ENCODE measurements at places on chromosomes 1 and 21. TPM values are rescaled to one million over a fixed set of nuclear protein-coding genes. Genes with fewer than 3 reads are reported as not detected.
A peak's percentile ranks its signal among the peaks of the same experiment; 100 is the strongest.

GRCh38 chr21:44939532-44940115 lies at the start of gene SLX9:
Gene SLX9 (plus strand): TSS chr21:44940029. CDS start chr21:44940058, 29 bp downstream.
- no peaks in the 10 kb centered on the region for H3K4me1 ChIP-seq
- no peak for DNase-seq
- H3K27ac ChIP-seq, result peak within 1 kb of the TSS; percentile 72
- H3K4me3 ChIP-seq, result peak within 1 kb of the TSS; percentile 86
- H3K36me3 ChIP-seq, result no peaks in the 10 kb centered on the region

- no peaks in the 10 kb centered on the region for H3K36me3 ChIP-seq
- no peak for DNase-seq
- no peak overlapping the region for H3K4me3 ChIP-seq
- H3K4me1 ChIP-seq, result no peaks in the 10 kb centered on the region
These were observed 5.5 kb downstream of the PKP1 start for GRCh38 chr1:201288765-201289164.

DNA sequence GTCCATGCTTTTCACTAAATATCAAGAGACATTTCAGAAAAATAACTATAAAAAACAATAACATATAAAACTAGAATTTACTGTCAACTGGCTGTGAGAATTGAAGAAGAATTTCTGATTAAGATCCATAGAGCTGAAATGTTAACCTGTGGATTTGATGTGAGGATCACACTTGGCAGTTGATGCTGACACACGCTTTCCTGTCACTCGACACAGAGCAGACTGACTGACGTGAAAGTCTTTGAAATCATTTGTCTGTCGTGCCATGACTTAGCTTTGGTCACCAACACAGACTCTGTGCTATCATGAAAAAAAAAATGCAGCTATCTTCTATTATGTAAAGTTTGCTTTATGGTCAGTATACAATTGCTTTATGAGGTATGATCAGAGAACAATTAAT lies 706.0 kb upstream of the ZP4 start:
- no peaks in the 10 kb centered on the region for H3K36me3 ChIP-seq
- H3K4me1 ChIP-seq, result no peaks in the 10 kb centered on the region
- H3K27ac ChIP-seq, result no peak overlapping the region
- no peaks in the 10 kb centered on the region for H3K27me3 ChIP-seq

DNA sequence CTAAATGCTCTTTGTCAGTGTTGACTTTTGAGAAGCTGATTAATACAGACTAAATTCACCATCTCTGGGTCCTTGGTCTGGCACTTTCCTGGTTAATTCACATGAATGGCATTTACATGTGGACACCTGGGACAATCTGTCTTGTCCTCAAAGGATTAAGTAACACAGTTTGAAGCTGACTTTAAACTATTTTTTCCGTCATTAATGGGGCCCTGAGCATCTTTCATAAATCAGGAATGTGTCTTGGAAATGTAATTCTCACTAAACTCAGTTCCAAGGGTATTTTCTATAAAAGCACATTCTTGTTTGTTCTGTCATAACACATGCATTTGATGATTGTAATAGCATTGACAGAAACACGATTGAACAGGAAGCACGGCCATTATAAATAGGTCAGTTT lies 26.7 kb upstream of the NBL1 start:
- H3K4me1 ChIP-seq, result peaks cover 18% of the 10 kb centered on the region
- H3K27me3 ChIP-seq, result no peaks in the 10 kb centered on the region
- H3K36me3 ChIP-seq, result no peaks in the 10 kb centered on the region
- no peak overlapping the region for H3K4me3 ChIP-seq

GRCh38 chr1:6985549-6986276 lies 200.5 kb downstream of the CAMTA1 start:
- no peak overlapping the region for H3K27ac ChIP-seq
- H3K27me3 ChIP-seq, result no peaks in the 10 kb centered on the region
- H3K36me3 ChIP-seq, result no peaks in the 10 kb centered on the region

DNA sequence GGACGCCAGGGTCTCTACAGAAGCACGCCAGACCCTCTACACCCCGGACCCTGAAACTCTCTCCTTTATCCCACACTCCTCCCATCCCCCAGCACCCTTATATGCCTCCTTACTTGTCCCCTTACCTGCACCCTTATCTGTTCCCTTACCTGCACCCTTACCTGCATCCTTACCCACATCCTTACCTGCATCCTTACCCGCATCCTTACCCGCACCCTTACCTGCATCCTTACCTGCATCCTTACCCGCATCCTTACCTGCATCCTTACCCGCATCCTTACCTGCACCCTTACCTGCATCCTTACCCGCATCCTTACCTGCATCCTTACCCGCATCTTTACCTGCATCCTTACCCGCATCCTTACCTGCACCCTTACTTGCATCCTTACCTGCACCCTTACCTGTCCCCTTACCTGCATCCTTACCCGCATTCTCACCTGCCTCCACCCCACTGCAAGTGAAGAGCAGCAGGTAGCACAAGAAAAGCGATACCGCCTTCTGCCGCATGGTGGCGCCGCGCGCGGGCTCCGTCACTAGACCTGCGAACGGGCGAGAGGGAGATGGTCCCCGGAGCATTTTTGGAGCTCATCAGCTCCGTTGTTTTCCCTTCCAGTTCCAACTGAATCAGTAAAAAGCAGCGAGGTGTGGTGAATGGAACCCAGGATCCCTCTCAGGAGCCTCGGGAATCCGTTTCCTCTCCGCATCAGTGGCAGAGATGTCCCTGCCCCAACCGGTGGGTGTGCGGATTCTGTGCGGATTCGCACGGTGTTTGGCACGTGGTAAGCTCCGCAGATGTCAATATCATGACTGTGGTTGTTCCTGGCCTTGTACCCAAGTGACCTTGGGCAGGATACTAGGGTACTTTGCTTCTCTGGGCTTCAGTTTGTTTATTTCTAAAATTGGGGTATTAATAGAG lies 2.9 kb downstream of the IFI6 start:
- peak overlapping the region; percentile 50 for H3K4me3 ChIP-seq
- DNase-seq, result peak; percentile 58

GRCh38 chr1:19028110-19028509 lies 71.6 kb upstream of the IFFO2 start:
- no peaks in the 10 kb centered on the region for H3K36me3 ChIP-seq
- H3K4me3 ChIP-seq, result no peak overlapping the region
- DNase-seq, result no peak
- H3K27me3 ChIP-seq, result no peaks in the 10 kb centered on the region
- no peak overlapping the region for H3K27ac ChIP-seq

DNA sequence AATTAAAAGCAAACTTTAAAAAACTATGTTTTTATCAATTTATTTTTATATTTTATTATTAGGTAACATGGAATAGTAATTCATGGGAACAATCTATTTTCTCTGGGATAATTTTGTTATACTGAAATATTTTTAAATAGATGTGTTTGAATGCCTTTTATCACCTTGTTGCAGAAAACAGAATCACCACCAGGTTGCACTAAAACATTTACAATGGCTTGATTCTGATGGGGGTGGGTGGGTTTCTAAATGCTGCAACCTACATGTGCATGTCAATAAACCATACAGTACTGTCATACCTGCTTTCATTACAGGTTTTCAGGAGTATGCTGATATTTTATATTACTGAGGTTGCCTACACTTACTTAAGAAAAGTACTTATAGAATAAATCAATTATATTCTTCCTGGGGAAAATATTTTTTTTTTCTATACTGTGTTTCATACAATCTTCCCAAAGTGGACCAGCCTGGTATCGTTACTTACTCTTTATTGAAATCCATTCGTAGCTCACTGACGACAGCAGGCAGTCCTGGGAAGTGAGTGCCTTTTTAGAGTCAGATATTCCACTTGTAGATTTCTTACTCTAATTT lies 132.8 kb downstream of the PTPRC start:
- H3K36me3 ChIP-seq, result no peaks in the 10 kb centered on the region
- H3K27me3 ChIP-seq, result no peaks in the 10 kb centered on the region
- H3K4me3 ChIP-seq, result no peak overlapping the region
- DNase-seq, result no peak
- no peak overlapping the region for H3K27ac ChIP-seq

DNA sequence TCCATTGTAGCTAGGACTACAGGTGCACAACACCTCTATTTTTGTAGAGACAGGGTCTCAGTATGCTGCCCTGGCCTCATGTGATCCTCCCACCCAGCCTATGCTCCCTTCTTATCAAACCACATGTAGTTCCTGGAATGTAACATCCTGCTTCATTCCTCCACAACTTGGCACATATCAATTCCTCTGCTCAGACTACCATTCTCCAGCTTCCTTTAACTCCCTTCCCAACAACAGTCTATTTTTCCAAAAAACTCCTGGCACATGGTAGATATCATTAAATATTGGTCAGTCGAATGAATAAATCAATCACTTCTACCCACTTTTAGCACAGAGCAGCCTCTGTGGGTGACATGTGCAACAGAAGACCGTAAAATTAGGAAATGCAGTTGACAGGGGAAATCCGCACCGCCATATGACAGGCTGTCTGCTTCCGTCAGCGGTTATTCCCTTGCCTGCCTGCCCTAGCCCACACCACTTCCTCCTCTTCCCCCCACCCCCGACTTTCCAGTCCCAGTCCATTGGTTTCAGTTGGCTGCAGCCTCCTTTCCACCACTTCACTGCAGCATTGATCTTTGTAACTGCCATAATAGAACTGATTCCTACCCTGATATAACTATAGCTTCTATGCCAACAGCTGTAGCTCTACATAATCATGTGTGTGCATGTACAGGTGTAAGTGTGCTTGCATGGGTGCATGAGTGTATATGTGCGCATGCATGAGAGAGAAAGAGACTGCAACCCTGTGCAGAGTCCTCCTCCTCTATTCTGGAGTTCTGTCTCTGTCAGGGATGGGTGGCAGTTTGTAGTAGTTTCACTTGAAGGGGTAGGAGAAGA lies 6.8 kb upstream of the AKR1A1 start:
- H3K27ac ChIP-seq, result no peak overlapping the region
- H3K4me1 ChIP-seq, result peaks cover 7% of the 10 kb centered on the region
- no peak overlapping the region for H3K4me3 ChIP-seq
- DNase-seq, result no peak
- no peaks in the 10 kb centered on the region for H3K27me3 ChIP-seq

GRCh38 chr1:153929981-153930948 lies 7.5 kb upstream of the GATAD2B start:
- peak overlapping the region; percentile 53 for H3K27ac ChIP-seq
- peaks cover 2% of the 10 kb centered on the region for H3K36me3 ChIP-seq
- no peak for DNase-seq
- no peaks in the 10 kb centered on the region for H3K27me3 ChIP-seq
- no peak overlapping the region for H3K4me3 ChIP-seq

GRCh38 chr1:59761443-59761842 lies 53.3 kb upstream of the HOOK1 start:
- H3K27me3 ChIP-seq, result no peaks in the 10 kb centered on the region
- H3K4me3 ChIP-seq, result no peak overlapping the region
- no peaks in the 10 kb centered on the region for H3K4me1 ChIP-seq
- DNase-seq, result no peak
- H3K36me3 ChIP-seq, result no peaks in the 10 kb centered on the region
- H3K27ac ChIP-seq, result no peak overlapping the region

DNA sequence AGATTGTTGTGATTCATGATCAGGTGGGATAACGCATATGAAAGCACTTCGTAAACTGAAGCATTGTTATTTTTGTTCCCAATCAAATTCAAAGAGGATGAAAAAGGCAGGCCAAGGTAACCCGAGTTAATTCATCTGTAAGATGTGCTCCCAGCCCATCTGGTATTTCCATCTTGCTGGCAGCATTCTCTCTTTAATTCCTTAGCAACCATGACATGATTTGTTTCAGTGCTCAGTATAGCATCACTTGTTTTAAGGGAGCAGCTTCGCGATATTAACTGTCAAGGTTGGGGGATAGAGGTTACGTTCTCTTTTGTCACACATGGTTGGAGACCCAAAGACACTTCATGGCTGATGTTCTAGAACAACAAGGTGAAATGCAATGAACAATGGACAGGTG lies 6.4 kb downstream of the TSPAN2 start:
- H3K36me3 ChIP-seq, result no peaks in the 10 kb centered on the region
- H3K27ac ChIP-seq, result no peak overlapping the region
- DNase-seq, result no peak
- H3K4me1 ChIP-seq, result no peaks in the 10 kb centered on the region
- no peaks in the 10 kb centered on the region for H3K27me3 ChIP-seq

LRRC39 gene
- 0.44 TPM for total RNA-seq

DNA sequence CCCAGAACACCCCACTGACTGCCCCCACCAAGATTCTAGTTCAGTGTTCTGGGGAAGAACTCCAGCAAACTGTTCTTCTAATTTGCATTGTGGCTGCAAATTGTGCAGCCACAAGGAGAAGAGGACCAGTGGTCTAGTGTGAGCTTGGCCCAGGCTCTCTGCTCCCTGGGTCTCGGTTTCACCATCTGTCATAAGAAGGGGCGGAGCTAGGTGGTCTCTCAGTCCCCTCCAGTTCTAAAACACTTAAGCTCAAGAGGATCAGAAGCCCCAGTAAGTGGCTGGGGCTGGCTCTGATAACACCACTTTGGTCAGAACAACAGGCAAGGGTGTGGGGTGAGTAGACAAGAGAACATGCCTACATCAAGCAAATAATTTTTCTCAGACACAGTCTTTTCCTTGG lies 99.9 kb downstream of the BEND5 start:
- no peak overlapping the region for H3K27ac ChIP-seq

CD48 gene
- 2.4 TPM for total RNA-seq

GRCh38 chr1:77857552-77857951 lies 30.9 kb upstream of the NEXN start:
- H3K4me3 ChIP-seq, result no peak overlapping the region
- H3K27ac ChIP-seq, result no peak overlapping the region
- no peak for DNase-seq

DDAH1 gene
- total RNA-seq, result 17.7 TPM

- H3K27ac ChIP-seq, result no peak overlapping the region
- no peaks in the 10 kb centered on the region for H3K4me1 ChIP-seq
- no peak overlapping the region for H3K4me3 ChIP-seq
- no peaks in the 10 kb centered on the region for H3K27me3 ChIP-seq
- no peak for DNase-seq
- H3K36me3 ChIP-seq, result no peaks in the 10 kb centered on the region
These were observed 16.5 kb downstream of the TRIT1 start for GRCh38 chr1:39866767-39867166.

ELAVL4 gene
- total RNA-seq, result not detected

DNA sequence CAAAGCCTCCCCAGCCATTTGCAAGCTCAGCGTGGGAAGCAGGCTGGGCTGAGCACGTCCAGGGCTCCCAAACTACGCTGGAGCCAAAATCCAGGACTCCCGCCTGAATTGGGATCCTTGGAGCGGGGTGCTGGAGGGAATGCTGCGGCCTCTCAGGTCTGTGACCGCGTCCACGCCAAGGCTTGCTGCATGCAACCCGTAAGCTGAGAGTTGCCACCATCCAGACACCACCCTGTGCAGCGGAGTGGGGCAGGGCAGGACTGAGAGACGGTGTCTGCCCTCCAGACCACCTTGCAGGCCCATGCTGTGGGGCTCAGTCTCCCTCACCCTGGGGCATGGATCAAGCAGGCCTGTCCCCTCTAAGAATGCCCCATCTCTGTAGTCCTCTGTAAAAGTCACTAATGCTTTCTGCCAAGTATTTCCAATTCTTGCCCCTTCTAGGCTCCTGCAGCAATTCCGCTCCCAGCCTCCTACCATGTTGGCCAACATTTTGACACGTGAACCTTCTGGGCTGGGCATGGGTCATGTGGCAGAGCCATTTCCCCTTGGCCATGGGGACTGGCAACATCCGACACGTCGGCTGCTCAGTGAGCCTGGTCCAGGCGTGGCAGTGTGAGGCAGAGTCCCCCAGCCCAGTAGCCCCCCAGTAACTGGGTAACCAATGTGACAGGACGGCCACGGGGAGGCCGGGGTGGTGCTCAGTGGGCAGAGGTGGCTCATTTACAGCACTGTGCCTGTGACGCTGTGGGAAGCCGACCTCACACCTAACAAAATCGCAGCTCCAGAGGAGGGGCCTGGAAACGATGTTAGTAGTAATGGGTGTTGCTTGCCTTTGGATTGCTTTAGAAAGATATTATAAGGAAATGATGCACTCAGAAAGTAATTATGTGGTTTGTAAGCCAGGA lies 57.9 kb upstream of the PDE9A start:
- no peaks in the 10 kb centered on the region for H3K36me3 ChIP-seq
- H3K4me1 ChIP-seq, result peaks cover 12% of the 10 kb centered on the region
- no peak overlapping the region for H3K27ac ChIP-seq
- no peak overlapping the region for H3K4me3 ChIP-seq

PLCH2 gene
- 0.59 TPM for total RNA-seq
